ENCODE measurements at places on chromosomes 11 and 22. TPM values are rescaled to one million over a fixed set of nuclear protein-coding genes. Genes with fewer than 3 reads are reported as not detected.

Gene MFRP
- total RNA-seq = not detected

Gene PCSK7
- 48.6 TPM for total RNA-seq

Gene GPR152
- total RNA-seq = not detected

Gene TMEM9B
- total RNA-seq = 26.1 TPM

Gene SHANK3
- total RNA-seq = 34.4 TPM

Gene SMTN
- 511 TPM for total RNA-seq

Gene SLC3A2
- 114 TPM for total RNA-seq

Gene MS4A4E
- 7.6 TPM for total RNA-seq

Gene THAP7
- 16.4 TPM for total RNA-seq

Gene TSGA10IP
- not detected for total RNA-seq

Gene ACTN3
- total RNA-seq = 0.14 TPM

Gene DBX1
- not detected for total RNA-seq

Gene OR8U1
- total RNA-seq = not detected

Gene CHORDC1
- total RNA-seq = 31.7 TPM

Gene MPPED1
- not detected for total RNA-seq

Gene HBE1
- not detected for total RNA-seq

Gene PGA4
- 1.1 TPM for total RNA-seq

Gene PARVG
- 9.8 TPM for total RNA-seq

Gene CLCF1
- total RNA-seq = 15.2 TPM

Gene HTR3B
- not detected for total RNA-seq

Gene GAL3ST3
- total RNA-seq = 1.2 TPM

Gene EXPH5
- total RNA-seq = 1.3 TPM

Gene SLC22A6
- total RNA-seq = not detected

Gene OR8G1
- total RNA-seq = not detected

Gene BACE1
- total RNA-seq = 36.1 TPM

Gene TMEM132A
- 5.4 TPM for total RNA-seq

Gene OR8A1
- total RNA-seq = not detected

Gene GP1BB
- not detected for total RNA-seq

Gene TRIM22
- total RNA-seq = 60.4 TPM

Gene TSPO
- total RNA-seq = 84.3 TPM

Gene PATE2
- 0.79 TPM for total RNA-seq

Gene ELF5
- not detected for total RNA-seq

Gene OR4C3
- not detected for total RNA-seq

Gene ATG16L2
- 13.5 TPM for total RNA-seq

Gene CHRM4
- not detected for total RNA-seq

Gene GSTP1
- total RNA-seq = 370 TPM

Gene LSP1
- total RNA-seq = 122 TPM

Gene SMC1B
- not detected for total RNA-seq

Gene CCDC116
- total RNA-seq = 0.23 TPM

Gene P4HA3
- total RNA-seq = 5.6 TPM

Gene CCDC85B
- total RNA-seq = 36.7 TPM

Gene LIF
- 2.6 TPM for total RNA-seq

Gene PNPLA5
- total RNA-seq = not detected

Gene LARGE2
- total RNA-seq = not detected

Gene OR56A1
- 0.05 TPM for total RNA-seq

Gene SAC3D1
- 5.5 TPM for total RNA-seq

Measured in posterior vena cava (tissue), 2 donors.